ENCODE measurements at places on chromosomes 3 and 15.
A peak's percentile ranks its signal among the peaks of the same experiment; 100 is the strongest.

- peak; percentile 68 for DNase-seq
Observed at GRCh38 chr3:23805633-23806533, at the start of gene UBE2E1. UBE2E1 (plus strand) TSS chr3:23805955; CDS start chr3:23807270, 1,315 bp downstream.

GRCh38 chr3:123611082-123611481 lies 26.2 kb upstream of the HACD2 start:
- no peak for DNase-seq

DNA sequence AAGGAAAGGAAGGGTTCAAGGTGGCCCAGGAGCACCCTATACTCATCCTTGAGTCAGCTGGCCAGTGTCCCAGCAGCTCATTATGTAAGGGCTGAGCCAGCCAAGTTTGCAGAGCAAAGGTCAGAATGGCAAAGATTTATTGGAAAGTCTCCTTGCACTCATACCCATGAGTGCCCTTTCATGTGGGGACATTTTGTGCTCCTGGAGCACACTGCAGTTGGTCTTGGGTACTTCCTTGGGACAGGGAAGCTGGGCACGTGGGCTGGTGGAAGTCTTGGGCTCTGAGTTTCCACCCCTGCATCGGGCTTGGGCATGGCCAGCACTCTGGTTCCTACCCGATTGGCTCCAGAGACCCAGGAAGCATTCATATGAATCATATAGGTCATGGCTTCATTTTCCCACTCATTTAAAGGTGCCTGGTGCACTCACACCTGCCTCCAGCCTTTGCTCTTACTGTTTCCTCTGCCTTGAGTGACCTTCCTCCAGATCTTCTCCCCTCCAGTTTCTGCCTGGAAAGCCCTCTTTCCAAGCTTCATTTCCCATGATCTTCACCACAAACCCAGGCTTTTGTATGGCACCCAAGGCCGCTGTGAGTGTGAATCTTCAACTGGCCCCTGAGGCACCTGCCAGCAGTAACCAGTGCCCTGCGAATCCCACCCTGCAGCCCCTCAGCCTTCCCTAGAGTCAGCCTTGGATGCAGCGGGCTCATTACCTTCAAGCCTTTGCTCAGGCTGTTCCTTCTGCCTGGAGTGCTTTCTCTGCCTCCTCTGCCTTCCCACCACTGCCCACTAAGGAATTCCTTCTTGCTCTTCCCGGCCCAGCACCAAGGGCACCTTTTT lies 10.5 kb upstream of the PRKCD start:
- DNase-seq: no peak

GRCh38 chr15:90563463-90563862 lies 33.7 kb downstream of the CRTC3 start:
- DNase-seq: no peak

DNA sequence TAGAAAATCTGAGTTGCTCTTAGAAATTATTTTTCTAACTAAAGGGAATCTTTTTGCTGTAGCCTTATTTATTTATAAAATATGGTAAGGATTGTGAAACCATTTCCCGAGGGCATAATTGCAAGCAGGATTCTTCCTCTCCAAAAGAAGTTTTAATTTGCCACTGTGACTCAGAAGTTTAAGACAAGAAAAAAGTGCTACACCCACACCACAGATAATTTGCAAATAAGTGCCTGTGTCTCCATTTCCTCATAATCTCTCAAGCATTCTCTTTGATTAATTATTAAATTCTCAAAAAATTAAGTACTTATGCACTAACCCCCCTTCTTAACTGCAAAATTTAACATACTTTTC lies 43.6 kb downstream of the RASA2 start:
- no peak for DNase-seq

DNA sequence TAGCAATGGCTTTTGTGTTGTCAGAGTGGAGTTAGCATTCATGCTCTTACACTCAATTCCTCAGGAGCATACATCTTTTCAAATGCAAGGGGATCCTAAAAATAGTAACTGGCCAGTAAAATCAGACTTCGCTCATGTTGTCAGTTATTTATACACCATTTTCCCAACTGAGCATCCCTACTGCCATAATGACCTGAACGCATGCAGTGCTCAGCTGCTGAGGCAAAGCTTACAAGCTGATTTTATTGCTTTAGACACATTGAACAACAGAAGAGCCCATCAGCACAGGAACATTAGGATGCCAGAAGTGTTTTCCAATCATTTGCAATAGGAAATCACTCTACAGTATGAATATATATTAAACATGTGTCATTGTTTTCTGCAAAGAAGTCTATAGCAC lies 689.7 kb upstream of the BCHE start:
- DNase-seq: no peak

DNA sequence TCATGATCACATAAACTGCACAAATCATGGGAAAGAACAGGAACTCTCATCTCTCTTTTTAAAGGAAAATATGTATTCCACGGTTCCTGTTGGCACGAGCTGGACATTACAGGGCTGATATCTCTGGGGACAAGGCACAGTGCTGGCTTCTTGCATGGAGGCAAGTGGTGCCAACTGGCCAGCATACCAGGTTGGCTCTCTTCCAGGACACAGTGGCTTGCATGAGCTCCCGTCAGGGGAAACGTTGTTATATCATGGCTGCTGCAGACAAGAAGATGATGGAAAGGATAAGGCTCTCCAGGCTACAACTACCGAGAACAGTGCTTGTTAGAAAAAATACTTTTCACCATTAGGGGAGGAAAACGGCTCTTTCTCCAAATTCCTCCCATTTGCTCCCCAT lies 283.9 kb downstream of the RORA start:
- no peak for DNase-seq

- no peak for DNase-seq
Observed at GRCh38 chr3:190382082-190382481, 5.9 kb upstream of the CLDN16 start.

GRCh38 chr15:87752250-87752951 lies 504.1 kb downstream of the NTRK3 start:
- no peak for DNase-seq

DNA sequence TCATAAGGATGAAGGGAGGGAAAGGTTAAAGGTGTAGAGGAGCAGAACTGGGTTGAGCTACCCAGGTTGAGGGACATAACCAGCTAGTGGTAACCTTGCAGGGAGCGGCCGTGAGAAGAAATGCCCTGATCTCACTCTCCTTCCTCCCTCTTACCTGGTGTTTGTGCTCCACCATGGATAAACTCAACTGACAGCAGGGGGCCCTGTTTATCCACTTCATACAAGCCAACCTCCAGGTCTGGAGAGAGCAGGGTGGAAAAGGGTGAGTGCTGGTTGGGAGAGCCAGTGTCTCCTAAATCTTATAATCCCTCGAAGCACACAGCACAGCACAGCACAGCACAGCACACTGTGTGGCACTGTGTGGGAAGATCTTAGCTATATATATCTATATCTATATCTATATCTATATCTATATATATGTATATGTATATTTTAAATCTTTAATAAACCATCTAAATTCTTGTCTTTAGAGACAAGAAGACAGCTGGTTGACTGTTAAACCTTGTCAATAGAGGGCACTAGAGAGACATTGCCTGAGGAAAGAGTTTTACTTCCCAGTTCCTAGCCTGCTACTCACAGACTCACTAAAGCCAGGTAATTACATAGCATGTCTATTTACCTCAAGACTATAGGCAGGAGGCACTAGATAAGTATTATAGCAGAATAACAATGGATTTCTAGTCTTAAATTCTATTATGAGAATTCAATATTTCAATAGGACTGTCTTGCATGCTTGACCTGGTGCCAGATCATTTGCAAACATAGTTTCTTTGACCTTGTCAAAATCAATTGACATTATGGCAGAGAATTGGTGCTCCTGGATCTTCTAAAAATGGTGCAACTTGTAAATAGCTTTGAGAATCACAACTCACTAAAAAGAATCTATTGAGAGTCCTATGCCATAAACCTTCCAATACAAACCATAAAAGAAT lies 21.7 kb upstream of the FMN1 start:
- no peak for DNase-seq

GRCh38 chr3:10337323-10338163 lies 16.6 kb upstream of the SEC13 start:
- no peak for DNase-seq

- DNase-seq: no peak
Observed at GRCh38 chr15:26438316-26438715, 334.6 kb downstream of the GABRB3 start.

GRCh38 chr3:52495777-52496602 lies 852 bp downstream of the STAB1 start:
- no peak for DNase-seq

DNA sequence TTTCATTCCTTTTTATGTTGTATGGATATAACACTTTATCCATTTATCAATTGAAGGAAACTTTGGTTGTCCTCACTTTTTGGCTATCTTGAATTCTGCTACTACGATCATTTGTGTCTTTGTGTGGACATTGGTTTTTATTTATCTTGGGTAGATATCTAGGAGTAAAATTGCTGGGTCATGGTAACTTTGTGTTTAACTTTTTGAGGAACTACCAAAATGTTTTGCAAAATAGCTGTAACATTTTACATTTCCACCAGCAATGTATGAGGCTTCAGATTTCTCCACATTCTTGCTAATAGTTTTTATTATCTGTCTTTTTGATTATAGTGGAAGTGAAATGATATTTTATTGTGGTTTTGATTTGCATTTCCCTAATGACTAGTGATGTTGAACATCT lies 55.6 kb downstream of the TLNRD1 start:
- no peak for DNase-seq

DNA sequence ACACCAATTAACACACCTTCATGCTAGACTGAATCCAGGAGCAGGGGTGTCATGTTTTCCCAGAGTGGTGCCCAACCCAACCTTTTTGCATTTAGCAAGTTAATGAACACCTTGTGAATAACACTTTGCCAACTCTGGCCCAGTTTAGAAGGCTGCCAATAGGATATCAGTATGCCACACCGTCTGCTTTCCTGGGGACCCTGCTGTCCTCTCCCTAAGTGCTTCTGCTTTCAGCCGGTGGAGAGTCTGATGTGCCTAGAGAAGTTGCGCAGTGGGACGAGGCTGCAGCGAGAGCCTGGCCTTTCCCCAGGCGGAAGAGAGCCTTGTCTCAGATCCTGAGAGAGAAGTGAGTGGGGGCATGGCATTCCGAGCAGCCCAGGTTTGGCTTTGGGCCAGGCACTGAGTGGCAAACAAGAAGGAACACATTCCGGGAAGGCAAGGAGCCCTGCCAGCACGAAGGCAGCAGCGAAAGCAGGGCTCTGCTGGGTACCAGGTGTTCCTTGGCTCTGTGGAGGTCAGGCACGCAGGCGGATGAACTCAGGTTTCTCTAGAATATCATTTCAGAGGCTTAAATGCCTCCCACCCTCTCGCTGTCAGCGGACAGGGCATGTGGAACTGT lies 36.9 kb downstream of the SENP8 start:
- no peak for DNase-seq

GRCh38 chr15:91435113-91435512 lies 335.1 kb downstream of the SV2B start:
- no peak for DNase-seq

DNA sequence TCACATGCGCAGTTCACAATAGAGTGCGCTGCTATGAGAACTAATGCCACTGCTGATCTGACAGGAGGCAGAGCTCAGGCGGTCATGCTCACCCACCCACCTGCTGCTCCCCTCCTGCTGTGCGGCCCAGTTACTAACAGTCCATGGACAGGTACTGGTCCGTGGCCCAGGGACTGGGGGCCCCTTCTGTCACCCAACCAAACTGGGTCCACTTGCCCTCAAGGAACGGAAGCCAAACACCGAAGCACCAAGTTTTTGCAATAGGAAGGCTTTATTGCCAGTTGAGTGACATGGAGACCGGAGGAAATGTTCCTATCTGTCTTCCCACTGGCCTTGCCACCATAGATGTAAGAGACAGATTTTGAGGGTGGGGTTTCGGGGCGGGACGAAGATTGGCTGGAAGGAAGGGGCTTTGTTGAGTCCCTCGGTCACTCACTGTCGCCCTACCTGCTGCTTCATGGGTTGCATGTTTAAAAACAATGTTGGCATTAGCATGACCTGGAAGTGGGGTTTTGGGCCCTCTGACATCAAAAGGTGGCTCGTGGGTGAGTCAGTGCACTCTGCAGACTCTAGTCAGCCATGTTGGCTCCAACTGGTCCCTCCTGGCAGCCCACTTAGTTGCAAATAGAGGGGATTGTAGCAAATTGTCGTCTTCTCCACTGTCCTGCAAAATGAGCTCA lies 141.0 kb downstream of the TJP1 start:
- no peak for DNase-seq

GRCh38 chr15:20646529-20647142 lies 105.0 kb upstream of the GOLGA6L6 start:
- no peak for DNase-seq

GRCh38 chr3:42846685-42847522 lies 28.8 kb downstream of the CYP8B1 start:
- no peak for DNase-seq

- DNase-seq: no peak
Observed at GRCh38 chr3:75913800-75914350, 128.5 kb upstream of the ZNF717 start.

- no peak for DNase-seq
Observed at GRCh38 chr3:129613367-129613740, 6.9 kb upstream of the PLXND1 start.

DNA sequence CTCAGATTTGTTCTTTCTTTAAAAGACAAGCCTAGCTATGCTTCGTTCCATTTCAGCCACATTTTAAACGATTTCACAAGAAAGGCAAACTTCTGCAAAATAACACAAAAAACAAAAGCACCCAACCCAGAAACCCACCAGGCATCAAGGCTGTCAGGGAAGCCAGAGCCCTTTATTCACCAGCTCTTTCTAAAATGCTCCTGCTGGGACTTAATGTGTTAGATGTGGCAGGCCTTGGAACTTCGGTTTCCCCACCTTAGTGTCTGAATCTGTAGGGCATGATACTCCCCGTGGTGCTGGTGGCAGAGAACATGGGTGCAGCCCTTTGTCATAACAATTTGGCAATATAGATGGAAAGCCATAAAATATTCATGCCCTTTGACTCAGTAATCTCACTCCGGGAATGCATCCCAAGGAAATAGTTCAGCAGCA lies 56.8 kb upstream of the LCTL start:
- DNase-seq: no peak

DNA sequence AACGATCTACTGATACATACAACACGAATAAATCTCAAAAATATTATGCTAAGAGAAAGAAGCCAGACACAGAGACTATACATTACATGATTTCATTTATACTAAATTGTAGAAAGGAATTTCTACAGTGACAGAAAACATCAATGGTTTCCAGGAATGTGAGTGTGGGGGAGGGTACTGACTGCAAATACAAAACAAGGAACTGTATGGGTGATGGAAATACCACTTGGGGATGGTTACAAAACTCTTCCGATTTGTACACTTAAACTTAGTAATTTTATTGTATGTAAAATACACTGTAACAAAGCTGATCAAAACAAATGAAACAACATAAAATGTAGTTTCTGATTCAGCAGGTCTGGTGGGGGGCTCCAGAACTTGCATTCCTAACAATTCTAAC lies 45.8 kb upstream of the IP6K2 start:
- DNase-seq: no peak

- DNase-seq: no peak
Observed at GRCh38 chr3:157098823-157099185, 61.1 kb downstream of the CCNL1 start.
